Hippocampal formation (tissue), 2 donors: ENCODE measurements at places on chromosomes 2 and 18.

DNA sequence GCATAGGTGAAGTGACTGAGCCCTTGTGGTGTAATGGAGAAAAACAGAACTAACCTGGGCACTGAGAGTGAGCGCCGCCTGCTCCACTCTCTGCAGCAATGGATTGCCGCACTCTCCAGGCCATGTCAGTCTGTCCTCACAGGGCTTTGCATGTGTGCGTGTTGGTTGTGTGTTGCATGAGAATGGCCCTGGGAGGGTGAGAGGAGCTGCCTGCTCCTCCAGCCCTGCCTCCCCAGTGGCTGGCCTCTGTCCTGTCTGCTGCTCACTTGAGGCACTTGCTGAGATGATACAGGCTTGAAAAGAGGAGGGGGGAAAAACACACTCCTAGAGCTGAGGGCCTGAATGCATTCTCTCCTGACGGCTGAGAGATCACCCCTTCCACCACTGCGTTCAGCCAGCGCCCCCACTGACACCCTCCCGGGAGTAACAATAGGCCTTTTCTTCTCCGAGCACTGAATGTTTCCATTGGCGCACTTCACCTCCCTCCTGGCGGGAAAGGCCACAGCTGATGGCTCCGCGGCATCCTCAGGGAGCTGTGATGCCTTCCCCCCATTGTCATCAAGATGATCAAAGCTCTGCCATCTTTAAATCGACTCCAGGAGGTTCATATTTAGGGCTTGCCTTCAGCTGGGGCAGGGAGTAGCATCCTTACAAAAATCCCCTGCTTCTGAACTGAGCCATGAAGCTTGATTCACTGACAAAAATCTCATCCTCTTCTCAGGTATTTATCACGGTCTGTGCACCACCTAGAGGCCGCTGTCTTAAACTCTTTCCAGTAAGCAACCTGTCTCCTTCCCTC, 49.9 kb upstream of the DAPL1 start:
- DNase-seq: peak; percentile 79

GRCh38 chr2:40439473-40439872, 12.4 kb downstream of the SLC8A1 start:
- DNase-seq: no peak

- no peak for DNase-seq
Measured at GRCh38 chr18:9827793-9828505, 57.8 kb upstream of the TXNDC2 start.

GRCh38 chr2:225597911-225598310, 198.4 kb downstream of the NYAP2 start:
- no peak for DNase-seq

GRCh38 chr2:164205347-164205746, 415.9 kb downstream of the GRB14 start:
- no peak for DNase-seq

- no peak for DNase-seq
Measured at GRCh38 chr18:79936641-79937040, 14.8 kb downstream of the SLC66A2 start.

DNA sequence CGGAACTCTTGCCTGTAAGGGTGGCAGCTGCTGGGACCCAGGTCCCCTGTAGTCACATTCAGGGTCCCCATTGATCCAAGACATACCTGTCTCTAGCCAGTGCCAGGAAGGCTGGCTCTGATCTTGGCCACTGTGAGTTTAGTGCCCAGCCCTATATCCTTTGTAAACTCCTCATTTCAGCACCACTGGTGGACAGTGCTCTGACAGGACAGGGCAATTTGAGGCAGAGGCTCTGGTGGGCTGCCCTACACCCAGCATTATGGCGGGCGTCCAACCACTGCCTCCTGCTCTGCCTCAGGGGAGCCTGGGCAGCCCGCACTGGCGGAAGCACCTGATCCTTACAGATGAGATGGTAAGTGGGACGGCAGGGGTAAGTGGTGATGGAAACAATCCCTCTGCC, 55.2 kb upstream of the MGAT4A start:
- no peak for DNase-seq

GRCh38 chr2:159351977-159352376, 65.5 kb upstream of the WDSUB1 start:
- DNase-seq: no peak

GRCh38 chr2:233036162-233036838, 3.8 kb downstream of the NEU2 start:
- DNase-seq: no peak

GRCh38 chr2:10504994-10505820, 57.1 kb upstream of the ODC1 start:
- no peak for DNase-seq

DNA sequence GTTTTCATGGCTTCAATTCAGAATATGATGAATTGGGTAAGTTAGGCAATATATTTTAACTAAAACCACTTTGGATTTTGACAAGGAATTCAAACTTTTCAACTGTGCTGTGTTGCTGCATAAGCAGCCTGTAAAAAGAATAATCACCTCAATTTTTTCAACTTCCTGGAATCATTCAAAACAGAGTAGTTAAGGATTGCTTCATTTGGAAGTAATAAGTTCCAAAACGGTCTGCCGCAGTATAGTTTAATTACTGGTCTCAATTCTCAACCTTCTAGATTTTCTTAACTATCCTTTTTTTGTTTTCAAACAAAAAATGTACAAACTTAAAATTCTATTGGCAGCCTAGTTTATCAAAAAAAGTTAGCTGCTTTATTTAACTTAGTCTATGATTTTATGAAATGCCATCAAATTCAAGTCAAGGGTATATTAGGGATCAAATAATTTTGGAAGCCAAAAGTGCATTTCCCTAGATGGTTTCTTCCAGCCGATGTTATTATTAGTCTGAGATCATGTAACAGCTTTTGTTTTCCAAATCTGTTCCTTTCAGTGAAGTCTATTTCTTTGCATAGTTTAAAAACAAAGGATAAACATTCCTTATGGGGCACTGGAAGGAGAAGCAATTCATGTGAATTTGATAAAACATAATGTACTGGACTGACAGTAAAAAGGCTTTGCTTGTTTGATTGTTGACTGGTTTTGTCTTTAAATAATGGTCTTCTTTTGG, 76.1 kb upstream of the ETAA1 start:
- DNase-seq: no peak

DNA sequence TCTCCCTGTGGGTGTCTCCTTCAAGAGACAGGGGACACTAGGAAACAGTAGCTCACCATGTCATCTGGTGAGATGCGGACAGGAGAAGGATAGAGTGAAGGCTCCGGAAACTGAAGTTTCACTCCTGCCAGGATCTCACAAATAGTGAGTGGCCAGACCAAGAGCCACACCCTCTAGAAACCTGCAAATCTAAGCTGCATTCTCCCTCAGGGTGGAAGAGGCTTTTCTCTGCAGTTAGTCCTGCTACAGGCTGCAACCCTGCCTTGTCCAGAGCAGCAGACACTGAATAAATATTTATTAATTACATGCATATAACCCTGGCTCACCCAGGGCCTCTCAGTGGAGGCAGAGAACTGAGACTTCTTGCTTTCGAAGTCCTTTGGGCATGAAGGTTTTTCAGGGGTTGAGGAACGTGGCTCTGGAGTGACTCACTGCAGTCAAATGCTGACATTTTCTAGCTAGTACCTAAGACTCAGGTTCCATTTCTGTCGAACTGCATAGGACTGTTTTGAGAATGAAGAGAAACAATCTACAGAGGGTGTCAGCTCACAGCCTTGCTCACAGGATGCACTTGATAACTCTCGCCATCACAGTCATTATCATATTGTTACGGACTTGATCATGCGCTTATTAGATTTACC, 87.3 kb downstream of the ACTR2 start:
- no peak for DNase-seq

DNA sequence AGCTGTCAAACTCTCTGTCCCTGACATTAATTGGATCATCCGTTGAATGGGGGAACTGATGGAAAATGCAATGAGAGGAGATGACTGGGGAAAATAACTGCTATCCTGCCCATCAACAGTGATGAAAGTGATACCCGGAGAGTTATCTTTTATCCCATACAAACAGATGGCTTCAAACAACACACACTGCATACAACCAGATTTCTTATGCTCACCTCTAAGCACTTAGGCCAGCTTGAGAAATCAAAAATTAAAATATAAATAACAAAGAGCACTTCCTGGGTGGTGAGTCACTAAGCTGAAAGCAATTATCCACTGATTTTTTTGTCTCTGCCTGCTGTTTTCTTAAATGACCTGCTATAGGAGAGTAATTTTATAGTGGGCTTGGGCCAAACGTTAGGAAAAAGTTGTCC, 237.6 kb upstream of the RGPD4 start:
- DNase-seq: no peak
